ENCODE measurements at places on chromosomes 16 and 17.

GRCh38 chr17:81527591-81528383, at the start of gene FSCN2:
Gene FSCN2, plus strand, starts transcription at chr17:81528377. Its CDS starts 155 bp downstream, at chr17:81528532.
- DNase-seq: peak; percentile 41

DNA sequence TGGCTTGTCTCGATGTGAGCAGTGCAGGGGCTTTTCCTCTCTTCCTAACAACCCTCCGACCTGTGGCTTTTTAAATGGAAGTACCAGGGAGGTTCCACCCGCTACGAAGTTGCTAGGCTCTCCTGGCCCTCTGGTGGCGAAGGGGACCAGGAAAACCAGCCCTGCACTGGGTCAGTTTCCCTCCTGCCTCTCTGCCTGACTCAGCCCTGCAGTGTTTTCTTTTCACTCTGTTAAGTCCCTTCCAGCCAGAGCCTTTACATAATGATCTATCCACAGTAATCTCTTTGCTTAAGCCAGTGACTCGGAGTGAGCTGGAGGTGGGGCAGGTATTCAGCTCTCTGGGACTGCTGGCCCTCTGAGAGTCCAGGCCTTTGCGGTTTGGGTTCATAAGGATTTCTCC, 331.3 kb upstream of the EEF2KMT start:
- no peak for DNase-seq

DNA sequence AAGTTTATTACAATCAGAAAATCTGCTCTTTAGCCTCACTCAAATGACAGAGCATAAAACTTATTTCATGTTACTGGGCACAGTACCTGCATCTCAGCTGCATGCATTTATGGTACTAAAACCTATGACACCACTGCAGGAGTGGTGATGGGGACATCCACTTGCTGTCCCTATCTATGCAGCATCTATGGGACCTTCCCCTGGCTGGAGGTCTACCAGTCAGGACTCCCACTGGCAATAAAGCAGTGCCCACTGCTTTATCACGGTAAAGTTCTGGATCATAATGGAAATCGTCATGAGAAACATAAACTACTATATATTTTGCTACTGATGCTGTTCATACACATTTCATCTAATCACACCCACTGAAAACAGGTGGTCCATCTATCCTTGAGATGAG, 26.2 kb downstream of the NSMCE1 start:
- no peak for DNase-seq

- no peak for DNase-seq
Observed at GRCh38 chr17:38719943-38720641, 10.0 kb upstream of the CISD3 start.

DNA sequence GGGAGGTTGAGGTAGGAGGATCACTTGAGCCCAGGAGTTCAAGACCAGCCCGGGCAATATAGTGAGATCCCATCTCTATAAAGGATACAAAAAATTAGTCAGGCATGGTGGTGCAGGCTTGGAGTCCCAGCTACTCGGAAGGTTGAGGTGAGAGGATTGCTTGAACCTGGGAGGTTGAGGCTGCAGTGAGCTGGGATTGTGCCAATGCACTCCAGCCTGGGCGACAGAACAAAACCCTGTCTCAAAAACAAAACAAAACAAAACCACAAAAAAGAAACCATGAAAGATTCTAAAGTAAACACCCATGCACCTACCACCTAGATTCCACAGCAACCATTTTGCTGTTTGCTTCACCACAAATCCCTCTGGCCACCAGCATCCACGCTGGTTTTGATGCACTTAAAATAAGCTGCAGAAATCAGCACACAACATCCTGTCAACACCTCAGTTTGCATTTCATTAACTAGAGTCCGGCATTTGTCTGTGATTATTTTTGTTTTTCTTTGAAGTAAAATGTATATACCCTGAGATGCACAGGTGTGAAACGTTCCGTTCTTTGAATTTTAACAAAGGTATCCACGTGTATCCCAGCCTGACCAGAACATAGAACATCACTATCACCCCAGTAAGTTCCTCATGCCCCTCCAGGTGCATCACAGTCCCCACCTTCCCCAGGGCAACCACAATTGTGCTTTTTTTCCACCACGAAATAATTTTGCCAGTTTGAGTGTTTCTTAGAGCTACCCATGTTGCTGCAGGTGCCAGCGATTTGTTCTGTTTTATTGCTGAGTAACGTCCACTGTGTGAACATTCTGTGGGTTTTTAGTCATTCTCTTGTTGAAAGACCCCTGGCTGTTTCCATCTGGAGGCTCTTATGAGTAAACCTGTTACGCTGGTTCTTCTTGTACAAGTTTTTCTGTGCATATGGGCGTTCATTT, 191.5 kb downstream of the SEC14L1 start:
- DNase-seq: no peak

GRCh38 chr16:4017807-4018206, 98.4 kb downstream of the ADCY9 start:
- no peak for DNase-seq

DNA sequence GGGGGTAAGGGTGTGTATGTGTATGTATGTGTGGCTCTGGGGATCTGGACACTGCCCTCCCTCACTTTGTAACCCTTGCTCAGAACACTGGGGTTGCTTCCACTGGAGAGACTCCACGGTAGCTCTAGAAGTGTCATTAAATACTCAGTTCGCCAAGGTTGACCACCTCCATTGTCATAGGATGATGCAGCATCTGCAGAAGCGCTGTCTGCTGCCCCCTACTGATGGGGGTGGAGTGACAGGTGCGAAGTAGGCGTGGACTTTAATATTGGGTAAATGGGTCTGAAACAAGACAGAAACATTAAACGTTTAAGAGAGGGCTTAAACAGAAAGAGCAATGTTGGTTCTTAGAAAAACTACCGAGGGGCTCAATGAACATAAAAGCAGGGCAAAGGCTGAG, 35.5 kb upstream of the STAC2 start:
- DNase-seq: no peak

DNA sequence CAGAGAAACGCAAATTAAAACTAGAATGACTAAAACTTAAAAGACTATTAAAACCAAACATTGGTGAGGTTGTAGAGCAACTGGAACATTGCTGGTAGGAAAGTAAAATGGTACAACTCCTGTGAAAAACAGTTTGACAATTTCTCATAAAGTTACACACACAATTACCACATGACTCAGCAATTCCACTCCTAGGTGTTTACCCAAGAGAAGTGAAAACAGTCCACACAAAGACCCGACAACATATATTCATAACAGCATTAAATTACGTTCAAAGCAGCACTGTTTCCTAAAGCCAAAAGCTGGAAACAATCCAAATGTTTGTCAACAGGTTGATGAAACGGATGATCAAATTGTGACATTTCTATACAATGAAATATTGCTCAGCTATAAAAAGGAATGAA, 26.5 kb upstream of the ALOX12 start:
- no peak for DNase-seq

GRCh38 chr17:73224237-73224636, 31.4 kb downstream of the COG1 start:
- DNase-seq: no peak

- no peak for DNase-seq
Observed at GRCh38 chr17:45382226-45382625, 50.4 kb downstream of the ARHGAP27 start.

DNA sequence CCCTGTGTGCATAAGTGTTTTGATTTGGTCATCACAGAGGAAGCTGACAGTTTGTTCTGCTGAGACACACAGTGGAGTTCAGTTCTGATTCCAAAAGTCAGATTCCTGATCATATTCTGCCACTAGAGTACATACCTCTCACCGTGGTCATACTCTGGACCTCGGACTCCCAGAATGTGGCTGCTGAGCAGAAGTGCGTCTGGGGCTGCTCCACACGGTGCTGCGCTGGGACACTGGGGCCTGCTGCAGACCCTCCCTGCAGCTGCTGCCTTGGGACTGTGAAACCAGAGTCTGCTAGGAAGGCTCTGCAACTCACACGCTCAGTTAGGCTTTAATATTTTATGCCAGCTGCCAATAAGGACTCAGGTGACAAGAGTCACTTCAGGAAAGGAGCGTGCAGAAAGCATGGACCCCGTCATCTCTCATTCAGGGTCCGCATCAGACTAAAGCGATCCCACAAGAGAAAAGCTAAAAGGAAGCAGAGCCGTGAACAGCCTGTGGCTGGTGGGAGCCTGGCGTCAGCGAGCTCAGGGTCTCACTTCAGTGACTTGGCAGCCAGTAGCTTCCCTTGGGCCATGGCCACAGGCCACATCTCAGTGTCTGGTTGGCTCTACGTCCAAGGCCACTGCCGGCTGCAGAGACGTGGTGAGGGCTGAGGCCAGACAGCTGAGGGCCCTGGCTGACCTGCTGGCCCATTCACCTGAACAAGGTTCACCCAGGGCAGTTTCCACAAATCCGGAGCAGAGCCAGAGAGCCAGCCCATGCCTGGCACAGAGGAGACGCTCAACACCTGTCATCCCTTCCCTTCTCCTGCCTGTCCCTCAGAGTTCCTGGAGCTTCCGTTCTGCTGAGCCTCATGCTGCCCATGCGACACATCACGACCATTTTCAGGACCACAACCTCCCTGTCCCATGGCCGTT, 24.7 kb upstream of the KIFC3 start:
- no peak for DNase-seq

DNA sequence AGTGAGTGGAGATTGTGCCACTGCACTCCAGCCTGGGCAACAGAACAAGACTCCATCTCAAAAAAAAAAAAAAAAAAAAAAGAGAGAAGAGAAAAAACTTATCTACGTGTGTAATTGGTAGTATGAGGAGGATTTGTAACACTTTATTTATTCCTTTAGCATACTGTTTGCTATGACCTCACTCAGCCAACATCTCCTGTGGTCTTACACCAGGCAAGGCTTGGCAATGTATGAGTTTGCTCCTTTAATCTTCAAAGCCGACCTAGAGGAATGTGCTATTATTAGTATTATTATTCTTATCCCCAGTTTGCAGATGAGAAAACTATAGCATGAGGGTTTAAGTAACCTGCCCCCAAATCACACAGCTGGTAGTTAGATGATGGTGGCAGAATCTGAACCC, 35.8 kb upstream of the HAPSTR1 start:
- no peak for DNase-seq

DNA sequence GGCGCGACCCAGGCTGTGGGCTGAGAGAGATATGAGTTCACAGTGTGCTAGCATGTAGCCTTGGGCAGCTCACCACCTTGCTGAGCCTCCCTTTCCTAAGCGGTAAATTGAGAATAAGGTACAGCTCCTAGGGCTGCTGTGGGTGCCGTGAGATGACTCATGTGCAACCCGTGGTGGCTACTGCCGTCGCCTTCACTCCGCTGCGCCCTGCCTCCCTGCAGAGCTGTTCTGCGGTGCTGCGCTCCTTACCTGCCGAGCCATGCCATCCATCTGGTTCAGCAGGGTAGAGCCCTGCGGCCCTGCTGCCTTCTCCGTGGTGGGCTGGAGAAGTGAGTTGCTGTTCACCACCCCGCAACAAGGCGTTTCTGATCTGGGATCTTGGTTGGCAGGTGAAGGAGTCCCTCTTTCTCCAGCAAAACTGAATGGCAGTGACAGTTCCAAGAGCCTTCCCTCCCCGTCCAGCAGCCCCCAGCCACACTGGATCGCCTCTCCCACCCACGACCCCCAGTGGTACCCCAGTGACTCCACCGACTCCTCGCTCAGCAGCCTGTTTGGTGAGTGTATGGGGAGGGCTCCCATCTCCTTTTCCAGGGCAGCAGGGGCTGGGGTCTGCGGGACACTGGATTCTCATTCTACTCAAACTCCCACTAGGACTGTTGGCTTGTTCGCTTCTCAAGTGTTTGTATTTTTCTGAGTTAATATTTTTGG, 9.3 kb upstream of the JPT2 start:
- DNase-seq: no peak

- no peak for DNase-seq
Observed at GRCh38 chr17:40564883-40565768, at the start of gene CCR7. Gene CCR7, minus strand, starts transcription at chr17:40565472. Its CDS starts 63 bp downstream, at chr17:40565409.

DNA sequence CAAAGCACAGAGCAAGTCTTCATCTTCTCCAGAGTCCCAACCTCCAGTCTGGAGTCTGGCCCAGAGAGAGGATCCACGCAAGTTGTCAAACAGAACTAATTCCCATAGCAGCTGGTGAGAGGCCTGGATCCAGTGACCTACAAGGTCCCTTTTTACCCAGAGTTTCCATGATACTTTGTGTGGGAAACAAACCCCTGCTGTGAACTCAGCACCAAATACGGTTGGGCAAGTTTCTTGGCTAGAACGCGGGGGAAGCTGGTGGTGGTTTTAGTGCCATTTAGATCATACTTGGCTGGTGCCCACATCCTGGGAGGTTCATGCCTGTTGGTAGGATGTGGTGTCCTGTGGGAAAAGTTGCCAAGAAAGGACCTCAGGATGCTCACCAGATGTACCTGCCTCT, 18.1 kb downstream of the TMC7 start:
- no peak for DNase-seq

GRCh38 chr16:20879175-20880040, 20.8 kb downstream of the DCUN1D3 start:
- no peak for DNase-seq

GRCh38 chr17:19316761-19317358, 45.7 kb downstream of the B9D1 start:
- DNase-seq: no peak

DNA sequence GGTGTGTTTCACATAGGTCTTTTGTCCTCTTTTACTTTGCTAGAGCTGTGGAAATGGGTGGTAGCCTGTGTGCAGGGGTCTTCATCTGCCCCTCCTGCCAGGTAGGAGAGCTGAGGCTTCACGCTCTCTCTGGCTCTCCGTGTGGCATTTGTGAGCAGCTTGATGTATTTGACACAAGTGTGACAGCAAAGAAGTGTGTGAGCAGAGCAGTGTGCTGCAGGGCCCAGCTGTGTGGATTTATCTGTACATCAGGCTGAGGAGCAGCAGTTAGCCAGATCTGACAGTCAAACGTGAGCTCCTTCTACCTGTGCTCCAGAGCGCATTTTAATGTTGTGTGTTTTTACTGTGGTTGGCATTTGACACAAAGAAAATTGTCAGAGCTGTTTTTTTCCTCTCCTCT, 101.8 kb downstream of the FTO start:
- DNase-seq: no peak

GRCh38 chr16:58440131-58440530, 47.9 kb downstream of the GINS3 start:
- peak; percentile 50 for DNase-seq

- peak; percentile 28 for DNase-seq
Observed at GRCh38 chr16:57863434-57864160, 61.3 kb upstream of the KIFC3 start.

GRCh38 chr17:48126532-48126850, 18.9 kb downstream of the SNX11 start:
- DNase-seq: no peak

- DNase-seq: no peak
Observed at GRCh38 chr16:3094289-3095027, 4.6 kb downstream of the ZSCAN10 start.

GRCh38 chr16:23516366-23517137, 6.3 kb upstream of the GGA2 start:
- DNase-seq: no peak

DNA sequence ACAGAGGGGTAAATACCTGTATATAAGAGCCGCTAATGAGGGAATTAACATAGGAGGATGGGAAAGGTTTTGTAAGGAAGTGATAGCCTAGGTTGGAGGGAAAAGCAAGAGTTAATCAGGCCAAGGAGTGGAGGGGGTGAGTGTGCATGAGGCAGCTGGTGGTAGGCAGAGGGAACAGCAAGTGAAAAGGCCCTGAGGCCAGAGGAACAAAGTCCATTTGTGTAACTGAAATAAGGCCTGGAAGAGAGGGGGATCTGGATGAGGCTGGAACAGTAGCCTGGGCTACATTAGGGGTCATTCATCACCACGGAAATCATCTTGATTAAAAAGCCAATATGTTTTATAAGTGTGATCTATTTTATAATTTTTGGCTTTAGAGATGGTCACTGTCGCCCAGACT, 45.7 kb downstream of the FZD2 start:
- no peak for DNase-seq

All from NCI-H524 (cell line).